ENCODE measurements at places on chromosomes 11 and 22.
A peak's percentile ranks its signal among the peaks of the same experiment; 100 is the strongest.

- DNase-seq = no peak
These were observed 10.0 kb downstream of the IL18BP start for GRCh38 chr11:72008728-72009127.

DNA sequence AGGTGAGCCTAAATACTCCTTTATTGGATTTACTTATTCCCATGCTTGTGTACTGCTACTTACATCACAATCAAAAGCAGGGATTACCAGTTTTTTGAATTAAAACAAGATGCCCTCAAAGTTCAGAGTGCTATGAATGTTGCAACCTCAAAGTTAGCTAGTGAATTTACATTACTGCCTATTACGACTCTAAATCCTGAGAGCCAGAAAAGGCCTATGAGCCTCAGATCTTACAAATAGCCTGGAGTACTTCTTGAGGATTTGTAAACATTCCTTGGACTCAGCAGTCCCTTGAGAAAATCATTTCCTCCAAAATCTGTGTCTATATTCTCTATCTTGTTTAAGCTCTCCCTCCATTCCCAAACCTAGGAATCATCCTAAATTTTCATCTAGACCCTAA lies 25.5 kb downstream of the CHORDC1 start:
- DNase-seq = no peak

GRCh38 chr11:44983786-44984185 lies 33.1 kb upstream of the TP53I11 start:
- DNase-seq = no peak

DNA sequence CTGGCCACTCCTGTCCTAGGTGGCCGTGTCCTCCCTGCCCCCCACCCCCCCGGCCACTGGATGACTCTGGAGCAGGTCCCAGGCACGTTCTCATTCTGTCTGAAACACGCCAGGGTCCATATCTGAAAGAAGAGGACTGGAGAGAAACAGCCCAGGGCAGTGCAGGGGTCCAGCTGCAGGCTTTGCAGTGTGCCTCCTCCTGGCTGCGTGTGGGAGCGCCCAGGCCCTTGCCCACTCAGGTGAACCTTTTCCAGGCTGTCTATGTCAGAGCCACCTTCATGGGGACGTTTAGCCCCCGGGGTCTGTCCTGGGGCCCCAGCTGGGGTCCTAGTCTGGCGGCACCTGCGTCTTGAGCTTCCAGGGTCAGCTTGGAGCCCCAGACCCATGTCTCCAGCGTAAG lies 15.6 kb downstream of the GRAMD4 start:
- no peak for DNase-seq

DNA sequence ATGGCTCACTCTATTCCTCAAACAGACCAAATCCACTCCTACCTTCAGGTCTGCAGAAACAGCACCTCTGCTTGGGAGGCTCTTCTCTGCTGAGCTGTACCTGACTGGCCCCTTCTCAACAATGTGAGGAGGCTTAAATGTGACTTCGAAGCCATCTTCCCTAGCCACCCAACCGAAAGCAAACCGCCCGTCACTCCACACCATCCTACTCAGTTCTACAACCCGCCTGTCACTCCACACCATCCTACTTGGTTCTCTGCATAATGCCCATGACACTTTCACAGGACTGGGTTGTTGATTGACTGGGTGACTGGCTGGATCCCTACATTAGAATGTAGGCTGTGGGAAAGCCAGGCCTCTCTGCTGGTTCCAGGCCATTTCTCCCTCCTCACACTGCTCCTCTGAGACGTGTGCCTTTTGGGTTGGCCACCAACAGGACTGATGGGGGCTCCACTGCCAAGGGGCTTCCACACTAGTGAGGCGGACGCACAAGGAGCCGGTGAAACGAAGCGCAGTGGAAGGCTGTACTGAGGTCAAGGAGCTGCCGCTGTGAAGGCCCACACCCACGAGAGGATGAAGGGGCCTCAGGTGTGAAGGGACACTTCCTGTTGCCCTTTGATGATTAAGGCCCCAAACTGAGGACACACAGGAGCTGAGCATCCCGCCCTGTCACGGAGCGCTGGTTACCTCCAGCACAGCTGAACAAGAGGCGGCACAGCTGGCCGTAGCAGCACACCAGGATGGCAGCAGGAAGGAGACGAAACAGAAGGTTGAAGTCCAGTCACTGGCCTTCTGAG lies 47.5 kb upstream of the SPATA19 start:
- DNase-seq = no peak

GRCh38 chr22:49826603-49827270 lies 936 bp downstream of the BRD1 start:
- DNase-seq = peak; percentile 74

DNA sequence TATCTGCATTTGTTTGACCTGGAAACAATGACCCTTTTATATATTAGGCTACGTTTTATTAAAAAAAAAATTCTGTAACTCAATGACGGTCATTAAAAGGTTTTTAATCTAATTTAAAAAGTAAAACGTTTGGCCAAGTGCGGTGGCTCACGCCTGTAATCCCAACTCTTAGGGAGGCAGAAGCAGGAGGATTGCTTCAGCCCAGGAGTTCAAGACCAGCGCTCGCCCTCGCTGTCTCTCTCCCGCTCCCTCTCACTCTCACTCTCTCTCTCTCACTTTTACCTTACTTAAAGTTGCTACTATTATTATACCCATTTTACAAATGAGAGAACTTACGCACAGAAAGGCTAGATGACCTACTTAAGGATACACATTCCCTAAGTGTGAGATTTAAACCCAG lies 814 bp upstream of the NARS2 start:
- no peak for DNase-seq

DNA sequence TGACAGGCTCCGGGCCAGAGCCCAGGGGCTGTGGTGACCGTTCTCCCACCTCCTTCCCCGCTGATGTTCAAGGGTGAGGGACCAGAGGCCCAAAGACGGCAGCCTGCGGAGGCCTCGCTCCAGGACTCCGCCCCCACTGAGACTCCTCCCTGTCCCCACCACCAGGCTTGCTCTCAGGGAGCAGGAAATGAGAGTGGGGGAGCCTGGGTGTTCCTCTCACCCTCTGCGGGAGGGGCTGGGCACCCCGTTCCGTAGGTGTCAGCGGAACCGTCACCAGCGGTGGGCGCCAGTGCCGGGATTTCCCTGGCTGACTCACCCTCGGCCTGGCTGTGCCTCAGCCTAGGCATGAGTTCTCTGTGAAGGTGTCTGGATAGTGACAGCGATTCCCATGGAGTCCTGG lies 15.7 kb downstream of the DAGLA start:
- DNase-seq = no peak

- DNase-seq = no peak
These were observed 38.2 kb downstream of the FEZ1 start for GRCh38 chr11:125457814-125458343.

DNA sequence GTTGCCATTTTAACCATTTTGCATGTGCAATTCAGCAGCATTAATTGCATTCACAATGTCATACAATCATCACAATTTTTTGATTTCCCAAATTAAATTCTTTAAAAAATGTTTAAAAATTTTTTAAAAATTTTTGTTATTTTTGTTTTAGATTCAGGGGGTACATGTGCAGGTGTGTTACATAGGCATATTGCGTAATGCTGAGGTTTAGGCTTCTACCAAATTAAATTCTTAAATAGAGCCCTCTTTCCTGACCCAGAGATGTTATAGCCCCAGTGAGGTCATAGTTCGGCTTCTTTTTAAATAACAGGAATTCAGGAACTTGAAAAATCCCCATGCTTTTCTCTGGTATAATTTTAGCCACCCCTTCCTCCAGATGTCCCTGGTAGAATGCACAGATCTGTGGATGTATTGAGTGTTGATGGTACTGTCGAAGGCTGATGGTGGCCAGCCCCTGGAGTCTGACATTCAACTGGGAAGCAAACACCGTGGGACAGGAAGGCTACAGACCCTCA lies 11.3 kb upstream of the AMPD3 start:
- DNase-seq = no peak

GRCh38 chr11:63504054-63504453 lies 1.8 kb upstream of the LGALS12 start:
- no peak for DNase-seq

GRCh38 chr11:17693531-17693930 lies 25.8 kb upstream of the MYOD1 start:
- DNase-seq = no peak

All from left forelimb (tissue), 1 donor.